ENCODE measurements at places on chromosomes 3 and 15. TPM values are rescaled to one million over a fixed set of nuclear protein-coding genes. Genes with fewer than 3 reads are reported as not detected.

The CORO2B gene
- total RNA-seq: not detected

The ZNF619 gene
- 10.1 TPM for total RNA-seq

GRCh38 chr3:117488983-117489382 lies 779.4 kb downstream of the TUSC7 start:
- no peak for DNase-seq

DNA sequence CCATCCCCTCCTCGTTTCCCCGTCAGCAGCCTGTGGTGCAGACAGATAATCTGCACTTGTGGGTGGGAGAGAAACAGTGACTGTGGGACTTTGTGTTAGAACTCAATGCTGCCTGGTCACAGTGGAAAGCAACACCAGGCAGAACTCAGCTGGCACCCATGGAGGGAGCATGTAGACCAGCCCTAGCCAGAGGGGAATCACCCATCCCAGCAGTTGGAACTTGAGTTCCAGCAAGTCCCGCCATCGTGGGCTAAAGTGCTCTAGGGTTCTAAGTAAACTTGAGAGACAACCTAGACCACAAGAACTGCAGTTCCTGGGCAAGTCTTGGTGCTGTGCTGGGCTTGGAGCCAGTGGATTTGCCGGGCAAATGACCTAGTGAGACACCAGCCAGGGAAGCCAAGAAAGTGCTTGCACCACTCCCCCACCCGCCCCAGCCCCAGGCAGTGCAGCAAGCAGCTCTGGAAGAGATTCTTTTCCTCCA lies 24.4 kb downstream of the ISG20 start:
- peak; percentile 38 for DNase-seq

The POLR2H gene
- 104 TPM for total RNA-seq

DNA sequence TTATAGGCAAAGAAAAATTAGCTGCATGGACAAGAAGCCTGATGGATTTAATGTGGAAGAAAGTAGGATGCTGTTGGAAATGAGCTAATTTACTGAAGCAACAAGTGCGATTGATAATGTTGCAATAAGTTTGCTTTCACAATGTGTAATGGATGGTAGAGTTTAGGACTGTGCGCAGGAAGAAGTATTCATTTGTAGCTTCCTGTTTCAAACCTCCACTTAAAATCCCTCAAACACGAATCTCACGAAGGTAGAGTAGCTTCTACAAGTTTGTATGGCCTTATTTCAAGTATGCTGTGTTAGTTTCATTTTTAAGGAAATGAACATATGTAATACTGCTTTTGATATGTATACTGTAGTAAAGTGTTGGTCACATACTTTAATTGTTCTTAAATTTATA lies 42.3 kb downstream of the KCNH8 start:
- no peak for DNase-seq

DNA sequence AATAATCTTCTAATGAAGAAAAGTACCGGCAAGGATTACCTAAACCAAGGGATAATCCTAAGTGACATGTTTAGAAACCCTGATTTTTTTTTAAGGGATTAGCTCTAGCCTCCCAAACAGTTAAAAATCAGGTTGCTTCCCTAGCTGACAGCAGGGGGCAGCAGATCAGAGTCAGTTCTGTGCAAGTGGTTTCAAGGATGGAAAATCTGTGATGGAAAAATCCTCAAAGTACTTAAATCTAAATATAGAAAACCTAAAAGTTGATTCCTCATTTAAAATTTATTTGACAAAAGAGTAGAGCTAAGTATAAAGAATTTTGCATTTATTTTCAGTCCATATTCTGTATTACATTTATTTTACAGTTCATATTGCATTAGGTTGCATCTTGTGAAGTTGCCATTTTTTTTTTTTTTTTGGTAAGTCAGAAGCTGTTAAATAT lies 107.6 kb downstream of the PEX5L start:
- DNase-seq: peak; percentile 65

GRCh38 chr3:172687501-172687900 lies 23.4 kb downstream of the NCEH1 start:
- DNase-seq: no peak

GRCh38 chr3:30461311-30461710 lies 145.1 kb upstream of the TGFBR2 start:
- DNase-seq: no peak

The ZNF660 gene
- 0.30 TPM for total RNA-seq

DNA sequence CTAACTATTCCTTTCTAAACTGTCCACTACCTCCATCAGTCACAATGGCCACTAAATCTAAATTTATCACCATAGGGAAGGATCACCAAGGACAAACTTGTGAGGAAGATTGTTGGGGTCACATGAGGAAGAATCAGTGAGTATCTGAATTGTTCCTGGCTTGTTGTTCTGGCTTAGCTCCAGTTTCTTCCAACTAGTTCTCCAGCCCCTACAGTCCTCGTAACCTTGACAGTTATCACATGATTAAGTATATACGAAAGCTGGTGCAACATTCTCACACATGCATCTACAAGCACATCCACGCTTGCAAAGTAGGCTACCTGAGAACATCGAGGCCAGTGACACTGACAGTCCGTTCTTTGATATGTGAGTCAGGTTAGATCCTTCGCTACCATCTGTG lies 46.0 kb downstream of the RUBCN start:
- DNase-seq: no peak

DNA sequence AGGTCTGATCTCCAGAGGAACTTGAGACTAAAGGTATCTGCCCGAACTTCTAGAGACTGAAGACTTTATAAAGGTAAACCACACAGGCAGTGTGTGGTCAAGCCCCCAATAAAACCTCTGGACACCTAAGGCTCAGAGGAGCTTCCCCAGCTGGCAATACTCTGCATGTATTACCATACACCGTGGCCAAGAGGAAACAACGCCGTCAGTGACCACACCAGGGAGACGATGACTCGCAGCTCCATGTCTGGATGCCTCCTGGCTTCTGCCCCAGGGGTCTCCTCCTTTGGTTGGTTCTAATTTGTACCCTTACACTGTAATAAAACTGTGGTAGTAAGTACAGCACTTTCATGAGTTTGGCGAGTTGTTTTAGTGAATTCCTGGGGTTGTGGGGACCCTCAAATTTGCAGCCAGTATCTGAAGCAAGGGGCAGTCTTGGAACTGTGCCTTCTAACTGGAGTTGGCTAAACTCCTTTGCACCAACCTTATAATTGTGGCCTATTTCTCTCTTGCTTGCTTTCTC lies 32.1 kb upstream of the BCL2L10 start:
- no peak for DNase-seq

DNA sequence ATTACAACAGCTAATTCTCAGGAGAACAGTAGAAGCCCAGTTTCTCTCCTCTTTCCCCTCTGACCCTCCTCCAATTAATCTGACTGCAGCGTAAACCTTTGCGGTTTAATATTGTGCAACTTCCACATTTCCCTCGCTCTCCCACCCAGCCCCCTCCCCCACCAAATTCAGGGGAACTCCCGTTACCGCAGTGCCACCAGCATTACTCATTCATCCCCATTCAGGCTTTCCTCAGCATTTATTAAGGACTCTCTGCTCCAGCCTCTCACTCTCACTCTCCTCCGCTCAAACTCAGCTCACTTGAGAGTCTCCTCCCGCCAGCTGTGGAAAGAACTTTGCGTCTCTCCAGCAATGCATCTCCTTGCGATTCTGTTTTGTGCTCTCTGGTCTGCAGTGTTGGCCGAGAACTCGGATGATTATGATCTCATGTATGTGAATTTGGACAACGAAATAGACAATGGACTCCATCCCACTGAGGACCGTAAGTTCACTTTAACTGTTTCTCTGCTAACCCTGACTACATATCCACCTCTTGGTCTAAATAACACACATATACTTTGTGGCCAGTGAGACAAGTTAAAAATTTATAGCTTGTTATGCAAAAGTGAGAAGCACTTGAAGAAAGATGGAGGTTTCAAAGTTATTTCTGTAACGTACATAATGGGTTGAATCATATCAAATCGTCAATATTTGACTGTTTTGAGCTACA lies at the start of gene PTX3:
PTX3 (plus strand) TSS at position 268 of the 709 bp plus-strand sequence; CDS start at position 352, 84 bp downstream.
- DNase-seq: no peak

The TRIM42 gene
- total RNA-seq: not detected

The SCN11A gene
- 0.03 TPM for total RNA-seq

All from activated CD8-positive, alpha-beta memory T cell treated with anti-CD3 and anti-CD28 coated beads, Interleukin-2, amount 10 ng/mL, durations not matched to agents 7 days and 5 days (primary cell).